ENCODE measurements at places on chromosomes 6 and 20.

DNA sequence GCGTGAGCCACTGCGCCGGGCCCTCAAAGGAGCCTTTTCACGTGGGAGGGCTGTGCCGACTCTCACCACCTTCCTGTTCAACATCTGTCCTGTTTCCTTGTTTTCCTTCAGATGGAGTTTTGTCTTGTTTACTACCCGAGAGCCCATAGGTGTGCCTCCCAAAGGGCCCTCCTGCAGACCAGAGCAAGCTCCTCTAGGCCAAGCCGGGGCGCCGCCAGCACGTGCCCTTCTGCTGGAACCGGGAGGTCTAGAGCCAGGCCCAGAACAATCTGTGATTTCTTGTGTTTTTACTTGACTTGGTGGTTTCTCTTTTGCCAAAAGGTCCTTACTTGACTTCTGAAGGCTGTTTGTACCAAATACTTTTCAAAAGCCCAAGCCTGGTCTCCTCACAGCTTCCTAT, 8.0 kb upstream of the DNAJC5 start:
- no peak for DNase-seq

GRCh38 chr20:33076662-33077372, 2.6 kb upstream of the BPIFB4 start:
- peak; percentile 10 for DNase-seq

DNA sequence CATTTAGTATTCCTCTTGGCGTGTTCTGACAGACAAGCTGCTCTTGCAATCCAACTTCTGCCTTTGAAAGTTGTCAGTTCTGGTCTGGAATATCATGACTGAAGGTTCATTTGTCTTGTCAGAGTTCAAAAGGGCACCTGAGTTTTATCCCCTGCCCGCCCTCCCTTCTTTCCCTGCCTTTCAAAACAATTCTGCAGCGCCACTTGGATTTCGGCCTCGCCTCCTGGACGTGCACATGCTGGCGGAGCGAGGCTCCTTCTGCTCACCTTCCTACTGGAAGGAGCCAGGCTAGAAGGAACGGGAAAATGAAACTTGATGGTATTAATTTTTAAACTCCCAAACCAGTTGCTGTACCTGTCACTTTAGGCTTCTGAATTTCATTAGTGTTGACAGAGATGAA, 55.7 kb upstream of the HDGFL1 start:
- DNase-seq, result no peak

DNA sequence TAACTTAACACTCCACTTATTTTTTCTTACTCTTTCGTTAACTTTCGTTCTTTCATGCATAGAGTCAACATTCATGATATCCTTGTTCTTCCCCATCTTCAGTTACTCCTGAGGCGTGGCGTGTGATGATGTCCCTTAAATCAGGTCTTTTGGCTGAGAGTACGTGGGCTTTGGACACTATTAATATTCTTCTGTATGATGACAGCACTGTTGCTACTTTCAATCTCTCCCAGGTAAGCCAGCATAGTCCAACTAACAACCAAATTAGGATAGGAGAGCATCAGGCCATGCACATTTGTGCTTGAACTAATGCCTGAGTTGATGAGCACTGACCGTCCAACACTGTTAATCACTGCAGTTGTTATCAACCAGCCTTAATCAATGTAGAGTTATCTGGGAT, 119.6 kb downstream of the TMEM242 start:
- DNase-seq, result no peak

DNA sequence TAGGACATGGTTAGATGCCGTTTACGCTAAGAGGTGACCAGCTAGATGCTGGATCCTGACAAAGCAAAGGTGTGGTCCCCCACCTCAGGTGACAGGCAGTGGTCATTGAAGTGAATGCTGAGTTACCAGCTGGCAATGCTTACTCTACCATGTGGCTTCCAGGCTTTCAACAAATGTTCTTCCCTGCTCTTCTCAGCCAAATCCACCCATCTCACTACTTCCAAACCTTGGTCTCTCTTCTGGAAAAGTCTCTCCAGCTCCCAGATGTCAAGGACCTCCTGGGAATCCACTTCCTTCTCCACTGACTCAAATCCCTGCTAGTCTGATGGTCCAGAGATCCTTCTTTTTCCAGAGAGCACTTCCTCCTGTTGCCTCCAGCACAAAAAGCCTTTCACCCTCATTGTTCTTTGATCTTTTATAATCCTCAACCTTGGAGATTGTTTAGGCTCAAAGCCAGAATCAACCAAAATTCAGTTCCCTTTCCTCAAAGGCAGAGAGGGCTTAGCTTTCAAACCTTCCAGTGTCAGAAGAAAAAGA, 228.0 kb downstream of the ZNF217 start:
- no peak for DNase-seq

DNA sequence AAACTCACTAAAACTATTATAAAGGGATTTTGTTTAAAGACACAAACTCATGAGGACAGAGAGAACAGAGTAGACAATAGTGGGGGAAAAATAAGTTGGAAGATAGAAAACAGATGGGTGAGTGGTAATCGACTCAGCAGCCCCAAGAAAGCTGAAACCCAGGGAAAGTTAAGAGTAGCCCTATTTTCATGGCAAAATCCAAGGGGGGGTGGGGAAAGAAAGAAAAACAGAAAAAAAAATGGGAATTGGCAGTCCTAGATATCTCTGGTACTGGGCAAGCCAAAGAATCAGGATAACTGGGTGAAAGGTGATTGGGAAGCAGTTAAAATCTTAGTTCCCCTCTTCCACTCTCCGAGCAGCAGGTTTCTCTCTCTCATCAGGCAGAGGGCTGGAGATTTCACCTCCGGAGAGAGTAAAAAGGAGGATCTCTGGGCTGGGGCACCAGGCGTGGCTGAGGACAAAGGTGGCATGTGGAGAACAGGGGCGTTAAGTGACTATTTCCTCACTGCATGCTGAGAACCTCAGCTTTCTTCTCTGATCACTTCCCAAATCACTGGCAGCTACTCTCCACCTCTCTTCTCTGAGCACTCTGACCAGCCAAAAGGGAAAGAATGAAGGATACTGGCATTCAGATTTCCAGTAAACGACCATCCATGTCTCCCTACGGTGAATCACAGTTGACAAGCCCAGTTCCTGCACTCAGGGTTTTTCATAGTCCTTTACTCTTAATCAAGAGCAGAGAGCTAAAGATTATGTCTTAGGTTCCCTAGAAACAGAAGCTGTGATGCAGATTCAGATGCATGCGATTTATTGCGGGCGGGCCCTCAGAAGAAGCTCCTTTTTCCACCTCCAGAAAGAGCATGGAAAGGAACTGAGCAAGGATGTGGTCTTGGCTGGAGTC, 7.3 kb upstream of the RNF24 start:
- DNase-seq, result no peak

GRCh38 chr20:64111841-64112641, 4.7 kb upstream of the NPBWR2 start:
- no peak for DNase-seq

- no peak for DNase-seq
Measured at GRCh38 chr20:2331901-2332565, 36.2 kb downstream of the TGM3 start.

GRCh38 chr20:57361517-57361916, 10.5 kb downstream of the RAE1 start:
- peak; percentile 89 for DNase-seq

- peak; percentile 85 for DNase-seq
Measured at GRCh38 chr6:36853325-36853724, 14.1 kb upstream of the CPNE5 start.

- peak; percentile 54 for DNase-seq
Measured at GRCh38 chr6:7566107-7566506, 23.9 kb upstream of the SNRNP48 start.

GRCh38 chr20:18879262-18879661, 65.7 kb downstream of the SCP2D1 start:
- DNase-seq, result no peak

GRCh38 chr20:5670036-5670536, 80.1 kb upstream of the SHLD1 start:
- DNase-seq, result no peak

DNA sequence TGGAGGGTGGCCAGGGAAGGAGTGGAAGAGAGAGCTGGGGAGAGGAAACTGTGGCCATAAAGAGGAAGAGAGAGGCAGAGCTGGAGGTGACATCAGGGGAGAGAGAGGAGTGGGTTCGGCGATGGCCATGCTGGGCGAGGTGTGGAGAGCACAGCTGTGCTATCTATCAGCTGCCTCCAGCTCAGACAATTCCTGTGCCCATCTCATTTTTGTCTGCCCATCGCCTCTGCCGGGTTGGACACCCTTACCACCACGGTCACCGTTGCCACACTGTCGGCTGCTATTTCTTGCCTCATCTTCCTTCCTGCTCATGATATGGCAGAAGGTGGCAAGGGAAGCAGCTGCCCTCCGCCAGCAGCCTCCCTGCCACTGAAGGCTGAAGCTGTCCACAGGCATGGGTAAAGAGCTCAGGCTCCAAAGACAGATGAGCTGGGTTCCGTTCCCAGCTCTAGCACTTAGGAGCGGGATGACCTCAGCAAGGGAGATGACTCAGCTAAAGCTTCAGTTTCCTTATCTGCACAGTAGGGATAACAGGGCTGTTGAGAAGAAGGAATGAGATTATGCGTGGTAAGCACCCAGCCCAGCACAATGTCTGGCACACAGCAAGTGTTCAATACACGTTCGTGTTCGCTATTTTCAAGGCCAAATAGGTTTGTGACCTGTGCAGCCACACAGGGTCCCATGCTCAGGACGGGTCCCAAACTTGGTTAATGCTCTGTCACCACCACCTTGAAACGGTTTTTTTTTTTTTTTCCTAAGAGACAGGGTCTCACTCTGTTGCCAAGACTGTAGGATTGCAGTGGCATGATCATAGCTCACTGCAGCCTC, 21.9 kb upstream of the TAF8 start:
- peak; percentile 48 for DNase-seq

GRCh38 chr6:81767163-81767891, 14.8 kb upstream of the TENT5A start:
- peak; percentile 96 for DNase-seq

DNA sequence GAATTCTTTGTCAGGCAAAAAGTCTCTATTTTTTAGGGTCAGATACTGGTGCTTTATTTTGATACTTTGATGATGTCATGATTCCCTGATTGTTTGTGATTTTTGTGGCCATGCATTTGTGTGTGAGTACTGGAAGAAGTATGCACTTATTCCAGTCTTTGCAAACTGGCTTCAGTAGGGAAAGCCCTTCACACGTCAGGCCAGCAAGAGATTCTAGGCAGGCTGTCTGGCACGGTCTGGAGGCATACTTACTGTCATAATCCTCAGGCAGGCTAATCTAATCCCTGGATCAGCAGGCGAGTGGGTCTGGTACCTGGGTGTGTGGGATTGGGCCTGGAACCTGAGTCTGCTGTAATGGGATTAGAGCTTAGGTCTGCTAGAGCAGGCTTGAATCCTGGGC, 391.8 kb upstream of the MMS22L start:
- DNase-seq, result peak; percentile 79

- DNase-seq, result no peak
Measured at GRCh38 chr6:113315879-113316278, 541.3 kb upstream of the MARCKS start.

DNA sequence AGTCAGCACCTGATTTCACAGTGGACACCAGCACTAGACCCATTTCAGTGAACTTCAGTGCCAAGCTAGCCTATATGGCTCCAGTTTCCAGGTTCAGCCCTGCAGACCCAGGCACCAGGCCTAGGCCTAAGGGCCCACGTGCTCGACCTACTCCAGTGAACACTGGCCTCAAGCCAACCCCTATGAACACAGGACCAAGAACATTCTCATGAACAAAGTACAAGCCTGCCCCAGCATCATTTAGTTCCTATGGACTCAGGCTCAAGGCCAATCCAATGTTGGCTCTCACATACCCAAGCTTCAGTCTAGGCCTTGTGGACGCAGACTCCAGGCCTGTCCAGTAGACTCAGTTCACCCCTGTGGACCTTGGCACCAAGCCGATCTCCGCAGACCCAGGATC, 385.5 kb downstream of the DHX35 start:
- no peak for DNase-seq

- DNase-seq, result no peak
Measured at GRCh38 chr6:93746892-93747291, 327.5 kb upstream of the EPHA7 start.

- no peak for DNase-seq
Measured at GRCh38 chr20:63972312-63973159, 2.8 kb upstream of the ZNF512B start.

- peak; percentile 73 for DNase-seq
Measured at GRCh38 chr20:44738813-44739477, 6.7 kb upstream of the KCNK15 start.

- DNase-seq, result no peak
Measured at GRCh38 chr6:33114406-33114805, 38.6 kb downstream of the HLA-DPB1 start.

DNA sequence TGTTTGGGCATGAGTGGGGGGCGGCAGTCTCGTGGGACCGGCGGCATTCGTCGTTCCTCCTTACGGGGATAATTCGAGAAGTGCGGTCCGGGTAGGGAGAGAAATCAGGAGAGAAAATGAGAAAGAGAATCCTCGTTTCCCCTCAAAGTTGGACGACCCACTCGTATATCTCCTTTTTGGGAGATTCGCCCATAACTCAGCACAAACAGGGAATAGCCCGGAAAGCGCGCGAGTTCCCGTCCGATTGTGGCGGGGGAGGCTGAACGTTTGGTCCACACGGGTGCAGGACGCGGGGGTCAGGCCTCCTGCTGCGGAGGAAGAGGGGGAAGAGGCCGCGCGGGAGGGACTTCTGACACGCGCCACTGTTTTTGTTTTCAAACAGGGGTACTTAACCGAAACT, 42.4 kb downstream of the POPDC3 start:
- DNase-seq, result no peak

- peak; percentile 55 for DNase-seq
Measured at GRCh38 chr6:33781131-33781975, 7.6 kb downstream of the LEMD2 start.

DNA sequence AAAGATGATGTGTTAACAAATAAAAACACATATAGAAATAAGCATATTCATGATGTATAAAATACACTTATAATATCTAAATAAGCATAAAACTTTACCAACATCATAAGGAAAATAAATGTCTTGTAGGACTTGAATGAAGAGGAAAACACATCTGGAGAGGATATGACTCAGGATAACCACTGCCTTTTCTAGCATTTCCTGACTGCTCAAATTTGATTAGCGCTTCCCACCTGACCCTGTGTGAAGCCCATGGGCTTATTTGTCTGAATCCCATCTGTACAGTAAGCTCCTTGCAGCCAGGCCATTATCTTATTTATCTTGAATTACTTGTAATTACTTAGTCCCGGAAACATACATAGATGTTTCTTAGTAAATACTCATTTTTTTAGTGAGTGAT, 608.6 kb downstream of the COL12A1 start:
- peak; percentile 62 for DNase-seq

GRCh38 chr20:1616858-1617434, 2.9 kb downstream of the SIRPB1 start:
- no peak for DNase-seq

- no peak for DNase-seq
Measured at GRCh38 chr20:23287354-23288190, 63.0 kb upstream of the NXT1 start.

- DNase-seq, result peak; percentile 68
Measured at GRCh38 chr20:49484180-49485140, 2.0 kb upstream of the KCNB1 start.
